ENCODE measurements at places on chromosomes 16 and 17.

DNA sequence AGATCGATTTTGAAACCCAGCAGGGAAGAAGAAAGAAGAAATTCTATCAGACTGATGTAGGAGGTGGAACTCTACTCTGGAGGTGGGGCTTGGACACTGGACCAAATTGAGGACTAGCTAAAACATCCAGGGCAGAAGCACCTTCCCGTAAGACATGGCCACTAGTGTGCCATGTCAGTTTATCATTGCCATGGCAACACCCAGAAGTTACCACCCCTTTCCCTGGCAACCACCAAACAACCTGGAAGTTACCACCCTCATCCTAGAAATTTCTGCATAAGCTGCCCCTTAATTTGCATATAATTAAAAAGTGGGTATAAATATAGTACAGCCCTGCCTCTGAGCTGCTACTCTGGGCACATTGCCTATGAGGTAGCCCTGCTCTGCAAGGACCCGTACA lies 66.7 kb downstream of the NACA2 start:
- no peak for DNase-seq

DNA sequence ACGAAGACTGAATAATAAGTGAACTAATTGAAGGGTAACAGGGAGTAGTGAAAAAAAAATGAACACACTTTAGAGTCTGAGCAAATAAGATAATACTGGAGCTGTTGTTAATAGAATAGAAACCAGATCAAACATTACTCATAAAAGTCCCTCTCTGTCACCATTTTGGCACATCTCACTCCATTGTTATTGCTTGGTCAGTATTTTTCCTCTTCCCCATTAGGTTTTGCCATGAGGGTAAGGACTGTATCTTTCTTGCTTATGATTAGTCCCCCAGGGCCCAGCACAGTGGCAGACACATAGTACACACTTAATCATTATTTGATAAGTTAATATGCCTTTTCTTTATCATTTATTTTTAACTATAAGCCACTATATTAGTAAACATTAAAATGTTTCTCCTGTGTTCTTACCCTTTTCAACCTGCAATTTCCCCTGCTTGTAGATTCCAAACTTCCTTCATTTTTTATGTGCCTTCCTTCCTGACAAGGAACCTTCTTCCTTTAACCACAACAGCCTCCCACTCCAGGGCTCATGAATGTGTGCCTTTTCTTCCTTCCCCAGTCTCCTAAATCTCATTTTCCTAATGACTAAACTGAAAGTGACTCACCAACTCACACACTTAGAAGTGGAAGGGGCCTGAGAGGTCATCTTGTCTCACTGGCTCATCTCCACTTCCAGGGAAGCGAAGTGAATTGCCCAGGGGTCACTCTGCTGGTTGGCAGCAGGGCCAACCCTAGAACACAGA lies 88.2 kb upstream of the HAS3 start:
- DNase-seq = no peak

DNA sequence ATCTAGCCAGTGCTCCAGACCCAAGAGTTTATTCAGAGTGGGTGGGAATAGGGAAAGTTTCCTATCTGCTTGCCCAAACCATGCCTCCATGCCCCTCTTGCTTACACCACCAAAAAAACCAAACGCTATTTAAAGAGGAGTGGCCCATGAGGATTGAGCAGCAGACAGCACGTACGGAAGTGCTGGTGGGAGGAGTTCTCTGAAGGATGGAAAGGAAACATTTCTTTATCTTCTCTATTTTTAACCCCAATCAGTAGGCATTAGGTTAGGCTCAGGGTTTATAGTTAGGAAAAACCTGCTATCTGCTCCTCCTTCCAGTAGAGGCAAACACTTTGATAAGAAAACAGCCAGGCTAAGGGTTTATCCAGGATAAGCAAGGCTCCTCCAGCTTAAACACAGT lies 235.3 kb downstream of the ZFHX3 start:
- DNase-seq = no peak

DNA sequence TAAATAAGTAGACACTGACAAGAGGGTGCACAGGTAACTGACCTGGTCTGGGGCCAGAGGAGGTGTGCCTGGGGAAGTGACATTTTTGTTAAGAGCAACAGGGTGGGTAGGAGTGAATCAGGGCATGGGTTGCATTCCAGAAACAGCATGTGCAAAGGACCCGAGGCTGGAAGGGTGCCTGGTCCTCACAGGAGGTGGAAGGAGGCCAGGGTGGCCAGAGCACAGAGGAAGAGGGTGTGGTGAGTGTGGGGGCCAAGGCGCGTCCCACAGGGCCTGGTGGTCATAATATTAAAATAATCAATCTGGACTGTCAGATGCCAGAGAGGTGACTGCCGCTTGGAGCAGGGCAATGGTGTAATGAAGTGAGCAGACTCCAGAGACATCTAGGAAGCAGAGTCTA lies 14.3 kb downstream of the ARHGAP23 start:
- DNase-seq = no peak

DNA sequence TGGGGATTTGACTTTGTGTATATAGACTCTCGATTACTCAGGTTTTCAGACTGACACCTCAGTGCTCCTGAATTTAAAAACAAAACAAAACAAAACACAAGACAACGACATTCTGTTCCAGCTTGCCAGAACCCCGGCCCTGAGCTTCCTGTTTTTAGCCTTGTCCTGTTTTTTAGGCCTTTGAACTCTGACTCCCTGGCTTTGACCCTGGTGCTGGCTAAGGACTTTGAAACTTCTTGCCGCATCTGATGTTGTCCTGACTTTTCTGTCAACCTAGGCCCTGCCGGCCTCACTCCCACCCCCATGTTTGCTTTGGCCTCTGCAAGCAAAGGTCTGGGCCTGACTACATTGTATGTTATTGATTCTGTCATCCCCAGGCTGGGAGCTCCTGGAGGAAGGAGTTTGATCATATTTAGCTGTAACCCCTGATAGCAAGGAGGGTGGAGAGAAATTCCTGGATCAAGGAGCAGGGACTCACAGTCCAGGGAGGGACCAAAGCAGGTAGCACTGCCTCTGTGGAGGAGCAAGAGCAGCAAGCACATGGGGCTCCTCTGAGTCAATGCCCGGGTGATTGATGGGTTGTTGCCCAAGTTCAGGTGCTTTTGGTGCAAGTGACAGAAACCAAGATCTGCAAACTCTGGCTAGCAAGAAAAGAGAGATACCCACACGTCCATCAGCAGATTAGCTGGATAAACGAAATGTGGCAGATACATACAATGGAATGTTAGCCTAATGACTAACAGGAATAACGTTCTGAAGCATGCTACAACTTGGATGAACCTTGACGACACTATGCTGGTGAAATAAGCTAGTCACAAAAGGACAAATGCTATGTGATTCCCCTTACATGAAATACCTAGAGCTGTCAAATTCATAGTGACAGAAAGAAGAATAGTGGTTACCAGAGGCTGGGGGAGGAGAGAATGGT lies 7.7 kb downstream of the CCL16 start:
- DNase-seq = no peak
